ENCODE measurements at places on chromosomes 16 and 17. TPM values are rescaled to one million over a fixed set of nuclear protein-coding genes. Genes with fewer than 3 reads are reported as not detected.

The DLX4 gene
- 0.13 TPM for total RNA-seq

The PRSS33 gene
- not detected for total RNA-seq

The WNT9B gene
- 0.04 TPM for total RNA-seq

The SLC13A5 gene
- total RNA-seq = 0.04 TPM

The TNFSF13 gene
- 2.2 TPM for total RNA-seq

The TMEM238L gene
- not detected for total RNA-seq

The RBFOX1 gene
- total RNA-seq = 37.9 TPM

The ARHGAP27 gene
- 7.1 TPM for total RNA-seq

The KRTAP3-1 gene
- total RNA-seq = not detected

The ARHGDIG gene
- 1.0 TPM for total RNA-seq

The RGS11 gene
- total RNA-seq = 1.2 TPM

The IRX6 gene
- total RNA-seq = 0.09 TPM

The HASPIN gene
- 4.3 TPM for total RNA-seq

The IL17C gene
- not detected for total RNA-seq

The TPSG1 gene
- total RNA-seq = not detected

The MVD gene
- 27.9 TPM for total RNA-seq

The OMG gene
- total RNA-seq = 0.13 TPM

The CORO1A gene
- total RNA-seq = 4.7 TPM

The KRT35 gene
- not detected for total RNA-seq
